Activated naive CD4-positive, alpha-beta T cell (primary cell): ENCODE measurements at places on chromosomes 1 and 21.

DNA sequence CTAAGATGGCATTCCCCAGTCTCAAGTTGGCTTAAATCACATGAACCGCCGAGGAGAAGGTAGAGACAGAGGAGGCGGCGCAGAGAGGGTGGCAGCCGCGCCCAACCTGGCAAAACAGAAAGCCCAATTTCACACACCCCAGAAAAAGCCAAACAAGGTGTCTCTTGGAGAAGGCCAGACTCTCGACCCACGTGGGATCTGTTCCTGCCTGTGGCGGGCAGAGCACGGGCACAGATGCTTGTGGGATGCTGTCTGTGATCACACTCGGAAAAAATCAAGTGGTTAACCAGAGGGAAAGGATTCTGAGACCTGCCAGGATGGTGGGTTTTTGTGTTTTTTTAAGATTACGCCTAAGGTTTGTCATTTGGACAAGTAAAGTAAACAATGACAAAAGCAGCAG, 80.7 kb downstream of the MRPL37 start:
- no peak for DNase-seq

GRCh38 chr21:34354836-34355235, 9.0 kb upstream of the KCNE2 start:
- DNase-seq: no peak

- DNase-seq: no peak
These were observed 14.6 kb downstream of the CEP350 start for GRCh38 chr1:179968994-179969919.

DNA sequence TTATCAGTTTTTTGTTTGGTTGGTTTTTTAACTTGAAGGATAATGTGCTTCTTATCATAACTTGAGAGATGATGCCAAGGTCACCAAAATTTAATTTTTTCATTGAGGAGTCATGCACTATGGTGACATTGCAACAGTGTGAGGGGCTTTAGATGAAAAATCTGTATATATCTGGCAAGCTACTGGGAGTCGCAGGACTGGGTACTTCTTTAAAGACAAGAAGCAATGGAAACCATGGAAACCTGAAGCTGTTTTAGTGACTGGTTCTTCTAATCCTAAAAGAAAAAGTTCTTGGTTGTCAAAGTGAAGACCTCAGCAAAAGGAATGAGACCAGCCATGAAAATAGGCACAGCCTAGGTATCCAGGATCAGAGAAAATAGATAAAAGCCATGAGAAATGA, 31.1 kb downstream of the ZC3H11B start:
- DNase-seq: no peak

DNA sequence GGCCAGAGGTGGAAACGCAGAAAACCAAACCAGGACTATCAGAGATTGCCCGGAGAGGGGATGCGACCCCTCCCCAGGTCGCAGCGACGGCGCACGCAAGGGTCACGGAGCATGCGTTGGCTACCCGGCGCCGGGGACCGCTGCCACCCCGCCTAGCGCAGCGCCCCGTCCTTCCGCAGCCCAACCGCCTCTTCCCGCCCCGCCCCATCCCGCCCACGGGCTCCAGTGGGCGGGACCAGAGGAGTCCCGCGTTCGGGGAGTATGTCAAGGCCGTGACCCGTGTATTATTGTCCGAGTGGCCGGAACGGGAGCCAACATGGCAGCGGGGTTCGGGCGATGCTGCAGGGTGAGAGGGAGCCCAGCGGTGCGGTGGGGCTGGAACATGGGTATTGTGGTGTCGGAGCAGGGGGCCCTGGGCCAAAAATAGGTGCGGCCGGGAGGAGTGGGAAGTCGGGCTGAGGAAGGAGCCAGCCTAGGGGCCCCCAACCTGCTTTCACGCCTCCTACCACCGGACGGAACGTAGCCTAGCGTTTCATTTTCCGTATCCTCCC, at the start of gene ACADM:
ACADM (plus strand) TSS at position 238 of the 551 bp plus-strand sequence; CDS start at position 317, 79 bp downstream.
- DNase-seq: peak; percentile 58

GRCh38 chr1:17441265-17441992, 2.0 kb upstream of the RCC2 start:
- no peak for DNase-seq

- DNase-seq: no peak
These were observed 20.4 kb downstream of the H3-3A start for GRCh38 chr1:226082959-226083301.

DNA sequence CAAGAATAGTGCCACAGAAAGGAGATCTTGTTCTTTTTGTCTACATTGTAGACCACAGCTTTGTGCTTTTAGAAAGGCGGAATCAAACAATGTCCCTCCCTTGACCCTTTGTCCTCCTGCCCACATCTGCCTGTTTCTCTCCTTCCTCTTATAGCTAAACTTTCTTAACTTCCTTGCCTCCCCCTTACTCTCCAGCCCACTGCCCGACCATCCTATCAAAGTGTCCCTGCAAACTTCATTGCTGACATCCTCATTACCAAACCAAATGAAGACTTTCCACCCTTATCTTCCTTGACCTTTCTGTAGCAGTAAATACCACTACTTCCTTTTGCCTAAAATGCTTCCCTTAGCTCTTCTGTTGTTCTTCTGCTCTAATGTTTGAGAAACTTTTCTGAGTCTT, 5.0 kb downstream of the SELP start:
- no peak for DNase-seq
